Endodermal cell (in vitro differentiated cells): ENCODE measurements at places on chromosomes 13 and 19. TPM values are rescaled to one million over a fixed set of nuclear protein-coding genes. Genes with fewer than 3 reads are reported as not detected.

Gene KCNK6
- 4.0 and 5.1 TPM in 2 replicates for total RNA-seq

Gene ZNF285
- total RNA-seq: 7.7 and 9.0 TPM in 2 replicates

Gene TNNI3
- 9.2 and 9.8 TPM in 2 replicates for total RNA-seq

Gene VAV1
- 0.52 TPM in 1 of 2 replicates, not detected in the other for total RNA-seq

GRCh38 chr19:50706387-50706786 is 13.2 kb downstream of the SHANK1 start:
- no peak for DNase-seq
- H3K36me3 ChIP-seq: no peaks in the 10 kb centered on the region
- H3K4me3 ChIP-seq: no peak overlapping the region
- no peaks in the 10 kb centered on the region for H3K4me1 ChIP-seq
- no peaks in the 10 kb centered on the region for H3K27me3 ChIP-seq

DNA sequence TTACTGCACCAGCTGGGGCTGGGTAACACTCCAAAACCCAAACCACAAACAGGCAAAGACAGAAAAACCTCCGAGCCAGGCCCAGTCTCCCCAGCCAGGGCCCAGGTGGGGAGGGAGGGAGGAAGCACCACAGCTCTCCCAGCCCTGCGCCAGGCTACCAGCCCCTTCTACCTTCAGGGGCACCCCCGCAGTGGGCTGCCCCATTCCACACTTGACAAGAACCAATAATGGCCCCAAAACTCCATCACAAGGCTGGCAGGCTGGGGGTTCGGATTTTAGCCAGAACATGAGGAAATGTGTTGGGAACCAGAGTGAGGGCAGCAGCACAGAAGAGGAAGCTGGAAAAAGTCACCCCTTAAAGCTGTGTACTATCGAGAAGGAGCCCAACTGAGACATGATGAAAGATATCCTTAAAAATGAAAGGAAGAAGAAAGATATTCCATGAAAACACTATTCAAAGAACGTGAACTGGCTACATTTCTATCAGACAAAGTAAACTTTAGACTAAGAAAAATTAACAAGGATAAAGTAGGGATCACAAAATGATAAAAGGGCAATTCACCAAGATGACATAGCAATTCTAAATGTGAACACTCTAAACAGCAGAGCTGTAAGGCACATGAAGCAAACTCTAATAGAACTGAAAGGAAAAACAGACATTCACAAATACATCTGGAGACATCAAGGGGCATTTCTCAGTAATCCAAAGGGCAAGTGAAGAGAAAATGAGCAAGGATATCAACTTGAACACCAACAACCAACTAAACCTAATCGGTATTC is 12.9 kb downstream of the TUBGCP3 start:
- H3K4me3 ChIP-seq: no peak overlapping the region
- no peaks in the 10 kb centered on the region for H3K27me3 ChIP-seq
- no peak overlapping the region for H3K27ac ChIP-seq
- DNase-seq: no peak
- H3K36me3 ChIP-seq: no peaks in the 10 kb centered on the region

GRCh38 chr13:32695602-32696250 is 109.5 kb downstream of the PDS5B start:
- H3K27me3 ChIP-seq: no peaks in the 10 kb centered on the region
- no peaks in the 10 kb centered on the region for H3K4me1 ChIP-seq
- H3K27ac ChIP-seq: no peak overlapping the region
- peaks cover 19% of the 10 kb centered on the region for H3K36me3 ChIP-seq
- no peak overlapping the region for H3K4me3 ChIP-seq

- no peaks in the 10 kb centered on the region for H3K36me3 ChIP-seq
- H3K4me1 ChIP-seq: no peaks in the 10 kb centered on the region
- H3K27ac ChIP-seq: no peak overlapping the region
Observed at GRCh38 chr19:5466814-5467291, 11.6 kb downstream of the ZNRF4 start.

DNA sequence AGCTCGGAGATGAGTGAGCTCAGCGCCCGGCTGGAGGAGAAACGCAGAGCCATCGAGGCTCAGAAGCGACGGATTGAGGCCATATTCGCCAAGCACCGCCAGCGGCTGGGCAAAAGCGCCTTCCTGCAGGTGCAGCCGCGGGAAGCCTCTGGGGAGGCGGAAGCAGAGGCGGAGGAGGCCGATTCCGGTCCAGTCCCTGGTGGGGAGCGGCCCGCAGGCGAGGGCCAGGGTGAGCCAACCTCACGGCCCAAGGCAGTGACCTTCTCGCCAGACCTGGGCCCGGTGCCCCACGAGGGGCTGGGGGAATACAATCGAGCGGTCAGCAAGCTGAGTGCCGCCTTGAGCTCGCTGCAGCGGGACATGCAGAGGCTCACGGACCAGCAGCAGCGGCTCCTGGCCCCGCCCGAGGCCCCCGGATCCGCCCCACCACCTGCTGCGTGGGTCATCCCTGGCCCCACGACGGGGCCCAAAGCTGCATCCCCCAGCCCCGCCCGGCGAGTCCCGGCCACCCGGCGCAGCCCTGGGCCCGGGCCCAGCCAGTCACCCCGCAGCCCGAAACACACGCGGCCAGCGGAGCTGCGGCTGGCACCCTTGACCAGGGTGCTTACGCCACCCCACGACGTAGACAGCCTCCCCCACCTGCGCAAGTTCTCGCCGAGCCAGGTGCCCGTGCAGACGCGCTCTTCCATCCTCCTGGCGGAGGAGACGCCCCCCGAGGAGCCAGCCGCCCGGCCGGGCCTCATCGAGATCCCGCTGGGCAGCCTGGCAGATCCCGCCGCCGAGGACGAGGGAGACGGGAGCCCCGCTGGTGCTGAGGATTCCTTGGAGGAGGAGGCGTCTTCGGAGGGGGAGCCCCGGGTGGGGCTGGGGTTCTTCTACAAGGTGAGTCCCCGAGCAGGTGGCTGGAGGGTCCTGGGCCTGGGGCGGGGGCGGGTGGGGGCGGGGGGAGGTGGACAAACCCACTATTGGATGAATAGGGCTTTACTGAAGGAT is 16.8 kb downstream of the XAB2 start:
- H3K27ac ChIP-seq: no peak overlapping the region
- H3K36me3 ChIP-seq: peaks cover 13% of the 10 kb centered on the region
- no peaks in the 10 kb centered on the region for H3K27me3 ChIP-seq
- no peak for DNase-seq

DNA sequence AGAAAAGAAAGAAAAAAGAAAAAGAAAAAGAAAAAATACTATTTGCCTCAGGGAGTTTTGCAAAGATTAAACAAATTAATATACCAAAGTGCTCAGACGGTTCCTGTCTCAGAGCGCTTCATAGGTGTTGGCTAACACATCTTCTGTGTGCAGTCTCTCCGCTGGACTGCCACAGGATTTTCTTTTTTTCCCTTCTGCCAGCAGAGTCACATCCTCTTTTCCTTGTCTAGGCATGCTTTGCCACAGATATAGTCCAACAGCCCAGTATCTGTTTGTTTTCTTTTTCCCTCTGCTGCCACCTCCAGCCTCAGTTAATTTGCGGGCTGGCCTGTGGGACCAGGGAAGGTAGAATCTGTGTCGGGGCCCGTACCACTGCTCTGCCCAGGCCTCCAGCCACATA is 3.4 kb upstream of the URAD start:
- no peaks in the 10 kb centered on the region for H3K4me1 ChIP-seq
- H3K27me3 ChIP-seq: peaks cover 59% of the 10 kb centered on the region
- no peak for DNase-seq
- no peak overlapping the region for H3K4me3 ChIP-seq
- no peak overlapping the region for H3K27ac ChIP-seq

GRCh38 chr13:23050126-23050525 is 130.7 kb upstream of the SGCG start:
- no peak overlapping the region for H3K27ac ChIP-seq
- DNase-seq: no peak
- no peaks in the 10 kb centered on the region for H3K27me3 ChIP-seq
